Stimulated activated CD8-positive, alpha-beta memory T cell treated with anti-CD3 and anti-CD28 coated beads, Interleukin-15, amount 100 ng/mL, for 4 hours (primary cell): ENCODE measurements at places on chromosomes 3 and 15.

DNA sequence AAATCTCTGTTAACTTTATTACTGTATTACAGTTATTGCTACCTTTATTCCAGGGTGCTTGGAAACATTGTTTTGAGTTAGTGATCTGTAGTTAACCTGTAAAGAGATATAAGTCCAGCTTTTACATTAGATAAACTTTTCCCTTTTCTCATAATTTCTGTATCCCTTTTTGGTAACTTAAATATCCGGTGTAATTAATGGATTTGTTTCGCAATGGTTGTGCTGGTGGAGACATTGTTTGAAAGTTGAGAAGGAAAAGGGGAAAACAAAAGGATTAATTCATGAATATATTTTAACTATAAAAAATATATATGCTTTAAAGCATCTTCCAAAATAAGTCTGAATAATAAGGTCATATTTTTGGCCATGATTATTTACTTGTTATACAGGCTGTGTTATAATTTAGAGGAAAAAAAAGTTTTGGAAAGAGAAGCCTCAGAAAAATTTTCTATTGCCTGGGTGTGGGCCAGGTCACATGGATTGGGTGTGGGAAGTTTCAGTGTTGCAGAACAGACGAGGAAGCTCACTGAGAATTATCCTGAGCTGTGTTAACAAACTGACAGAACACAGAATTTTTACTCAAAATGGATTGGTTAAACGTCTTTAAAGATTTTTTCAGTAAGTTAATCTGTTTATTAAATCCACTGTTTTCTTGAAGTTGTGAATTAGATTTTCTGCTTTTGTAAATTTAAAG is 27.7 kb upstream of the IL20RB start:
- DNase-seq = no peak

- DNase-seq = no peak
Measured at GRCh38 chr3:49724586-49724985, 835 bp upstream of the GMPPB start.

GRCh38 chr3:111311126-111311525 is 230.9 kb upstream of the CD96 start:
- DNase-seq = no peak

DNA sequence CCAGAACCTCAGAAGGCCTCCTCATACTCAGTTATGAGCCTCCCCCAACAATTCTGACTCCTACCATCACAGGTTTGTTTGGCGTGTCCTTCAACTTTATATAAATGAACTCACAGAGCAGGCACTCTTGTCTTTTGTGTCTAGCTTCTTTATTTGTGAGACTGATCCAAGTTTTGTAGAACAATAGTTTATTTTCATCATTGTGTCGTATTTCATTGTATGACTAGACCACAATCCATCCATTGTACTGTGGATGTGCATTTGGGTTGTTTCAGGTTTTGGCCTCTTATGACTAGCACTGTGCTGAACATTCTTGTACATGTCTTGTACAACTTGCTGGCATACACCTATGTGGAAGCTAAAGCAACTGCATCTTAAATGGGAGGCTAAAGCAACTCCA is 292.8 kb upstream of the LYSMD4 start:
- DNase-seq = no peak

- no peak for DNase-seq
Measured at GRCh38 chr15:77024273-77025082, 29.6 kb downstream of the PSTPIP1 start.

- no peak for DNase-seq
Measured at GRCh38 chr15:63364399-63365272, 17.0 kb downstream of the CA12 start.

- DNase-seq = no peak
Measured at GRCh38 chr3:186536883-186537844, 7.0 kb downstream of the CRYGS start.

GRCh38 chr3:67357610-67358458 is 296.6 kb downstream of the SUCLG2 start:
- no peak for DNase-seq

DNA sequence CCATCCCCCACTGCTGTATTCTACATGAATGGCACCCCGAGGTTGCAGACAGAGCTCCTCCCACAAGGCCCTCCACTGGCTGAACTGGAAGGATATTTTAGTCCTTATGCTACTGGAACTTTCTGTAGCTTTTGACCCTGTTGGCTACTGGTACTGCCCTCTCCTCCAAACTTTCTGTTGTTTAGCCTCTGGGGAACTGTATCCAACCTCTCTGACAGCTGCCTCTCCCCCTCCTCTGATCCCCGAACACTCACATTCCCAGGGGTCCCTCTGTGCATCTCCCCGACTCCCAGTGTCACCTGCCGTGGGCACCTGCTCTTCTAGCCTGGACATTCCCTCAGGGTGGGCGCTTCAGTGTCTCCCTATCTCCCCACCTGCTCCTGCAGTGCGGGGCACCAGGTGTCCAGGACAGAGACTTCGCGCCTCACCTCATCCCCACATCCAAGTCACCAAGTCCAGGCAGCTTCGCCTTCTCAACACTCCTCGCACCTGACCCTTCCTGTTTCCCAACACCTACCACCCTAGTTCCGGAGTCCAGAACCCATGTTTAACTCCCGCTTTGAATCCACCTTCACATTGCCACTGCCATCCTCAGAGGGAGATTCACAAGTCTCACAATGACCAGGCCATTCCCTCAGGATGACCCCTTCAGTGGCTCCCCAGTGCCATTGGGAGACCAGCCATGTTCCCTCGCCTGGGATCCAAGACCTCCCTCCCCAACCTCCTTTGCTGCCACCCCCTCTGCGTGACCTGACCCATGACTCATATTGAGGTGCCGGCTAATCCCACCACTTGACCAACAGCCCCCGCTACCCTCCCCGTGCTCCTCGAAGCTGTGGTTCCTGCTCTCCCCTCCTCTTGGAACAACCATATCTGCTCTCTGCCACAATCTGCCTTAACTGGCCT is 34.2 kb downstream of the BDH1 start:
- DNase-seq = no peak

DNA sequence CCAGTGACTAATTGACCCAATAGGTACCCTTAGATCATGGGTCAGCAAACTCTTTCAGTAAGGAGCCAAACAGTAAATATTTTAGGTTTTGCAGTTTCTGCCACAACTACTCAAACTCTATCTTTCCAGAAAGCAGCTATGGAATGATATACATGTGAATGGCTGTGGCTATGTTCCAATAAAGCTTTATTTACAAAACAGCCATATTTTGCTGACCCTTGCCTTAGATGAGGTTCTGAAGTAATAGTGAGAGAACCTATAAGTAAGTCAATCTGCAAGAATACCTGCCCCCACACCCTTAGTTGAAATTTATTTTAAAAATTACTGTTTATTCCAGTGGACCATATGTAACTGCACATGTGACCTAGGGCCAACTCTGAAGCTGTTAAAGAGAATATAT is 134.0 kb downstream of the CMSS1 start:
- DNase-seq = no peak

GRCh38 chr15:80240276-80240675 is 11.7 kb downstream of the CTXND1 start:
- DNase-seq = no peak

DNA sequence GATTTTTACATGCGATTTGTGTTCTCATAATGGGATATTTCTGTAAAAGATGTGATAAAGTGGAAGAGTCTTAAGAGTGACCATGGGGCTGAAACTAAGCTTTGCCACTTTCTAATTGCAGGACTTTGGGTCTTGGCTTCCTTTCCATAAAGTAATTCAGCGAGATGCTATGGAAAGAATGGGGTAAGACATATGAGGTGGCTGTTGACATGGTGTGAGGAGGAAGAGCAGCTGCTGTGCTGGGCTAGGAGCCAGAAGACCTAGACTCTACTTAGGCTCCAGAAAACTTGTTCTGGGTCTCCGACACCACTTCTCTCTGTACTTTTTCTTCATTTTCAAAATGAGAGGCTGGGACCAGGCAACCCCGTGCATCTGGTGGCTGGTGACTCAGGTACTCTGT is 654.5 kb upstream of the CFAP20DC start:
- DNase-seq = no peak

GRCh38 chr3:167740961-167741587 is 5.6 kb downstream of the SERPINI1 start:
- DNase-seq = no peak

DNA sequence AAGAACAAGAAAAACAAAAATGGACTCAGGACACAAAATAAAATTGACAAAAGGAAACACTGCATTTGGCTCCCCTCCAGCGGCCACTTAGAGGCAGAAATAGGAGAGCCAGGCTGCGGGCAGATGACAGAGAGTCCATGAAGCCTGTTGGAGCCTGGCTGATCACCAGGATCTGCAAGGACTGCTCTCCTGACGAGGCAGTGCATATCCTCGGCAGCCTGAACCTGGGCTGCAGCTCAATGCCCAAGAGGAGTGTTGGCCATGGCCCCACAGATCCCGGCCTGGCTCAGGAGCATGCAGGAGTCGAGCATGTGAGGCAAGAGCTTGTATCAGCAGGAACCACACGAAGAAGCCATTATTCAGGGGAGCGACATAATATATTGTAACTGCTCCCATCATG is 199.8 kb downstream of the STT3B start:
- DNase-seq = no peak

DNA sequence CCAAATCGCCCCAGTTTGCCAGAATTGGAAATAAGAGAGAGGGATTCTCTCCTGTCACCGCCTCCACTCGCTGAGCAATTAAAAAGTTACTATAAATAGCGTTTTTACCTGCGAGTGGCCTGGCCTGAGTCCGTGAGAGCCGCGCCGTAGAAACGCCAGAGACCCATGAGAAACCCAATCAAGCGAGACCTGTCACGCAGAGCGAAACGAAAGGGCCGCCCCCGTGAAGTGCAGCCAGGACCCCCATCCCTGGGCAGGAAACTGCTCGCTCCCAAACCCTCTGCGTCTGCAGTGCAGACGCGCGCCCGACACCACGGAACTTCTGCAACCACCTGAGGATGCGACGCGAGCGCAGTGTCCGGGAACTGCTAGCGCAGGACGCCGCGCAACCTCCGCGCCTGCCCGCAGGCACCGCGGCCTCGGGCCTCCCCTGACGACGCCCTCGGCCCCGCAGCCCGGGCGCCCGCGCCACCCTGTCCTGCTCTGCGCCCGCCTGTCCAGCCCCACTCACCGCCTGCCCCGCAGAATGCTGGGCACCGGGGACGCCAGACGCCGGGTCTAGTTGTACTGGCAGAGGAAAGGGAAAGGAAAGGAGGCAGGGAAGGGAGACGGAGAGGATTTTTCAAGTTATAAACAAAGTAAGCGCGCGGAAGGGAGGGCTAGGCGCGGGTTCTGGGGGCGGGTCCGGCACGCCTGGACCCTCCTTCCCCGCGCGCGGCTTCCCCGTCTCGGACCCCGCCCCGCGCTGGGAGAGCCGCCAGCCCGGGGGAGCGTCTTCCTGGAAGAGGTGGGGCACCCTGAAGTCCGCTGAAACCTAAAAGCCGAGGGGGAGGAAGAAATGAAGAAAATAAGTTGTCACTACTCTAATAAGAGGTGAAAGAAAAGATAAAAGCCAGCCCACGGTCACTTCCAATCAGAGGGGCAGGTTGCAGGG is at the start of gene PLSCR4:
PLSCR4 (minus strand) TSS at position 657 of the 934 bp plus-strand sequence. CDS start 29,034 bp downstream, outside the sequence.
- DNase-seq = no peak

- DNase-seq = no peak
Measured at GRCh38 chr3:133843634-133844033, 38.0 kb downstream of the SRPRB start.

- no peak for DNase-seq
Measured at GRCh38 chr15:59104602-59104911, 389 bp upstream of the CCNB2 start.

- DNase-seq = no peak
Measured at GRCh38 chr3:50586763-50587070, 17.4 kb downstream of the HEMK1 start.

- no peak for DNase-seq
Measured at GRCh38 chr3:123298903-123299302, 97.2 kb downstream of the SEC22A start.

- no peak for DNase-seq
Measured at GRCh38 chr15:64774037-64774628, 1.3 kb downstream of the RBPMS2 start.

GRCh38 chr3:159894386-159894785 is 94.2 kb upstream of the IL12A start:
- DNase-seq = no peak

- no peak for DNase-seq
Measured at GRCh38 chr3:86245360-86245759, 745.6 kb downstream of the VGLL3 start.
